ENCODE measurements at places on chromosomes 5 and 9.

- DNase-seq: no peak
These were observed 562.6 kb downstream of the CAAP1 start for GRCh38 chr9:26329974-26330373.

DNA sequence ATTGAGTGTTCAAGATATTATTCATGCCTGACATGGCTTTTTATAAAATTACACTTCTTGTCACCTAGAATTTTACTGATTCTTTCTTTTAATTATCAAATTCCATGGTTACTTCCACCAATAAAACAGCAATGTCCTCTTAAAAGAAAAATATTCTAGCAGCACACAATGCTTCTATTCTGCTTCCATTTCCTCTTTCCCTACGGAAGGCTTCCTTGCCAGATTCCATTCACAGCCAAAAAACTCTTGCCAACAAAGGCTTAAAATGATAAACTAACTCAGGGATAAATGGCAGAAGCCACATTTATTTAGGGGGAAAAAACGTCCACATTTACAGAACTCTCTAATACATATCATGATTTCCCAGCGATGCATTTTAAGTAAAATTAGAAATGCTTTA lies 111.6 kb downstream of the CTNND2 start:
- no peak for DNase-seq

GRCh38 chr5:30100929-30101328 lies 1092.6 kb upstream of the CDH6 start:
- no peak for DNase-seq

GRCh38 chr5:111782216-111782615 lies 25.2 kb upstream of the NREP start:
- DNase-seq: no peak

GRCh38 chr9:19294219-19294618 lies 63.7 kb downstream of the DENND4C start:
- no peak for DNase-seq

All from stimulated activated CD4-positive, alpha-beta T cell treated with anti-CD3 and anti-CD28 coated beads, TNF-alpha, amount 100 ng/mL, for 24 hours (primary cell).